ENCODE measurements at places on chromosomes 5 and 9.

- no peak for DNase-seq
Observed at GRCh38 chr9:4780651-4781050, 12.1 kb upstream of the RCL1 start.

DNA sequence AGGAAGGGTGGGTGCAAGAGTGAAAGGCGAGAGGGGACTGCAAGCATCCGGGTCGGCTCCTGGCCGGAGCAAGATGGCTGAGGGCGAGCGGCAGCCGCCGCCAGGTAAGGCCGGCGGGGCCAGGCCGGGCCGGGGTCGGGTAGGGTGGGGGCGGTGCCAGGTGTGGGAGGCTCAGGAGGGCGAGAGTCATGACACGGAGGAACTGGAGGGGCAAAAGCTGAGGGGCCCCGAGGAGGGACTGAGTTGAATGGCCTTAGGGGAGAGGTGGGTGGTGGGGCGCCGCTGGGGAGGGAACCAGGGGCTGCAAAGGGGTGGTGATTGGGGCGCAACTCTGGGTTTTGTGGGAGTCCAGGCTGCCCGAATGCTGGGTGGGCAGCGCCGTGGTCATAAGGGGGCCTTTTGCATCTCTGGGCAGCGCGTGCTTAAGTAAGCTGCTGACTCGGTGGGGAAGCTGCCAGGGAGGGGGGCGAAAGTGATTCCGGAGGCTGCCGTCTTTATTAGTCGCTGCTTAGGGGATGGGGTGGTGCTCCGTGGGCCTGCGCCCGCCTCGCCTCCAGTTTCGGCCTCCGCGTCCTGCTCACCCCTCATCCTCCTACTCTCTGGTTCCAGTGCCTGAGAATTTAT is 425 bp downstream of the PTPA start:
- DNase-seq, result peak; percentile 70

- no peak for DNase-seq
Observed at GRCh38 chr5:464843-465590, 22.0 kb downstream of the EXOC3 start.

GRCh38 chr5:139696894-139697658 is 48.9 kb downstream of the CXXC5 start:
- DNase-seq, result peak; percentile 66

- no peak for DNase-seq
Observed at GRCh38 chr9:13282998-13283397, 3.5 kb upstream of the MPDZ start.

DNA sequence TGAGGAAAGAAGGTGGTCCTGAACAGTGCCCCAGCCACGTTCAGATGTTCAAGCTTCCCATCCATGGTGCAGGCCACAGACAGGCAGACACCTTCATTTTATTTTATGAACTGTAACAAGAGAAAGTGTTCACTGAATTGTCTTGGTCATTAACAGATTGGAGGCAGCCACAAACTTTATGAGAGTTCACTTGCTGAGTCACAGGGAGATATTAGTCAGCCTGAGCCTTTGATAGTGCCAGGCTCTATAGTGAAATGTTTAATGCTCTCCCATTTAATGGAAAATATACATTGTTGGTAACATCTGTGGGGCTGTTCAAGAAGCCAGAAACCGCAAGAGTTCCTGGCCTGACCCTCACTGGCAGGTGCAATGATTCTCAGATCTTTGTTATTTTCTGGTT is 237.0 kb downstream of the TENT4A start:
- no peak for DNase-seq

DNA sequence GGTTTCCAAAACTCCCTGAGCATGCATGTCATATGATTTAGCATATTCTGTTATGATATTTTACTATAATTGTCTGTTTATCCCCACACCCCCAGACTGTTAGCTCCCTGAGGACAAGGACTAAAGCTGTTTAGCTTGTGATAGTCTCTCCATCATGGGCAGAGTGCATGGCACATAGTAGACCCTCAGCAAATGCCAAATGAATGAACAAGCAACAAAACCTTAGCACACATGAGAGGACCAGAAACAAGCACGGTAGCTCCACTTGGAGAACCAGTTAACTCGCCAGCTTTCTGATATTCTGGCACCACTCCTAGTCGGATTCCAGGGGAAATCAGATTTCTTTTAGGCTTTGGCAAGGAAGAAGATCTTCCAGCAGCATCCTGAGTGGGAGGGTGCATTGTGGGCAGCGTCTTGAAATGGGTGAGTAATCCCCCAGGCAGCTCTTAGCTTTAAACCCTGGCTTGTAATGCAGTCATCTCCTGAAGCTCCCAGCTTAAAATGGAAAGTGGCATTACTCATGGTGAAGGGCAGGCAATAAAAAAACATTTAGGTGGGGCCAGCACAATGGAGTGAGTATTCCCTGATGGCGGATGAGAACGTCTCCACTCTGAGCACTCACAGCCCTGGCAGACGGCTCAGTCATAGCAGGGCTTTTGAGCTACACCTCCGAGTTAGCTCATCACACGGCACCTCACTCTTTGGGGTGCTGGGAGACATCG is 41.1 kb downstream of the FGF1 start:
- no peak for DNase-seq

DNA sequence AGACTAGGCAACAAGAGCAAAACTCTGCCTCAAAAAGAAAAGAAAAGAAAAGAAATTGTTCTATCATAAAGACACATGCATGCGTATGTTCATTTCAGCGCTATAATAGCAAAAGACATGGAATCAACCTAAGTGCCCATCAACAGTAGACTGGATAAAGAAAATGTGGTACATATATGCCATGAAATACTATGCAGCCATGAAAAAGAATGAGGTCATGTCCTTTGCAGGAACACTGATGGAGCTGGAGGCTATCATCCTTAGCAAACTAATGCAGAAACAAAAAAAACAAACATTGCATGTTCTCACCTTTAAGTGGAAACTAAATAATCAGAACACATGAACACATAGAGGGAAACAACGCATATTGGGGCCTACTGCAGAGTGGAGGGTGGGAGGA is 6.3 kb upstream of the ZNF883 start:
- DNase-seq, result no peak

DNA sequence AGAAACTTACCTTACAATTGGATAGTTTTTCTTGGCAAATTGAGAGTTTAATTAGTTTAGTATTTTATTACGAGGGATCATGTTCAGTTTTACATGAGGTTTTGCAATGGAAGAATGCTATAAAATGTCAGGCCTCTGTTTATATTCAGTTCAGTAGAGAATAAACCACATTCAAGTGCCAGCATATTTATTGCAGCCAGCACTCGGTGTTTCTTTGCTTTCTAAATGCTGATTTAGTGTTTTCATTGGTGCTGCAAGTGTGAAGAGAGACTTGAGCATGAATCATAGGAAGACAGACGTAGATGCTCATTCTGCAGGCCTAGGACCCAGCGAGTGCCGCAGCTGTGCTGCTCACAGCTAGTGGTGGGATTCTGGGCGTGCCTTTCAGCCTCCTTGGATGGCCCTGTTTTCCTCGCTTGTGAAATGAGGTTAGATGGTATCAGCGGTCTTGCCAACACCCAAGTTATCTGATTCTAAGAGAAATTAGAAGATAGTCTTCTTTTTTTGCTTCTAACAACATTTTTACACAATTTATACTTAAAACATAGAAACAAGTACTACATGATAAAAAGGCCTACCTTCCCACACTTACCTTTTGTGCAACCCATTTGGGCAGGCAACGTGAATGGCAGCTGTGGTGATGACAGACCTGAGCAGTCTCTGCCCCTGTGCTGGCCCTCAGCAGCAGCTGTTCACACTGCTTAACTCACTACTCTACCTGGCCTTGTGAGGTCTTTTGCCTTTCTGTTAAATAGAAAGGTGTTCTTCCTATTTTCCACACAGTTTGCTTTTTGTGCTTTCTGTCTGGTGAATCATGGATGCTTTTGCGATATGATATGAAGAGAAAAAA is 26.8 kb upstream of the TNFAIP8 start:
- DNase-seq, result peak; percentile 77

DNA sequence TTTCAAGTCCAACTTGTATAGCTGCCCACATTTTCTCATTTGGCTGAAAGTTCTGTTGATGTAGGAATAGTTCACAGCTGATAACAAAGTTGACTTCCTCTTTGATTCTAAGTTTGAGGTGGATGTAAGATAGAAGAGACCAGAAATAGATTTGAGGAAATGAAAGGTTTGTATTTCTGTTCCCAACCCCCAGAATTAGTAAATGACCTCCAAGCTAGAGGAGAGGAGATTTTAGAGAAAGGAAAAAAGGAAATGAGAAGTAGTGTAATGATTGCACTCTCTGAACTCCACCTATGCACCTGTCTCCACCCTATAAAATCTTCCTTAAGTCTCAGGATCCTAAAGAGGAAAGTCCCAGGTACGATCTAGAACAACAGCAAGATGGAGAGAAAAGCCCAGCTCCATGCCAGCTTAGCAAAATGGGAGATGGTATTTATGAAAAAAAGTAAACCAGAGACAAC is 130.4 kb upstream of the POC5 start:
- DNase-seq, result no peak

Measured in activated CD8-positive, alpha-beta memory T cell treated with anti-CD3 and anti-CD28 coated beads, Interleukin-2, amount 50 U/mL, for 48 hours (primary cell).